NCI-H69 (cell line): ENCODE measurements at places on chromosomes 7 and 10.

GRCh38 chr10:111344804-111345203 is 268.0 kb downstream of the ADRA2A start:
- DNase-seq, result no peak

DNA sequence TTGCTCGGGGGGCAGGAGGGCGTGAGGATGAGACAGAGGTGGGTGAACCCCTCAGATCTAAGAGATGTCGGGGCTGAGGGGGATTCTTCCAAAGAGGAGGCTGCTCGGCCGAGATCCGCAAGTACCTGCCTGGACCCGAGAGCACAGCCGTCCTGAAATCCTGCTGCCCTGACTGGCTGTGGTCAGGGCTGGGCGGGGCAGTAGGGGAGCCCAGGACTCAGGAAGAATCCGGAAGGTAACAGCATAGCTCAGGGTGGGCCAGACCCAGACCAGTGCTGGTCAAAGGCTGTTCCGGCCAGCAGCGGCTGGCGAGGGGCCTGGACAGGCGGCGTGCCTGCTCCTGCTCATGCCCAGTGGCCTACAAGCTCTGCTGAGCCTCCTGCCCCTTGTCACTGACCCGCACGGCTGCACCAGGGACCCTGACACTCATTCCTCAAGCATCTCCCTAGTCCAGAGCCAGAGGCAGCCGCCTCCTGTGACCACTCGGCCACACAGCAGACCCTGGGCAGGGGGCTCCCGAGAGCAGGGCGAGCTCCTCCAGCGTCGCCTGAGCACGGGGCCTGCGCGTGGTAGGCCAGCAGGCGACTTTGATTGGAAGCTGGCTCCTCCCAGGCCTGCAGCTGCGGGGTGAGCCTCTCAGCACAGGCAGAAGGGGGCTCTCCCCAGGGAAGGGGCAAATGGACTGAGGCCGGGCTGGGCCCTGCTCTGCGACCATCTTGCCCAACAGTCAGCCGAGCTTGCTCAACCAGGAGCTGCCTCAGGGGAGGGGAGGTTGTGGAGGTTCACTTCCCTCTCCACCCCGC is 3.1 kb upstream of the ADAP1 start:
- no peak for DNase-seq

DNA sequence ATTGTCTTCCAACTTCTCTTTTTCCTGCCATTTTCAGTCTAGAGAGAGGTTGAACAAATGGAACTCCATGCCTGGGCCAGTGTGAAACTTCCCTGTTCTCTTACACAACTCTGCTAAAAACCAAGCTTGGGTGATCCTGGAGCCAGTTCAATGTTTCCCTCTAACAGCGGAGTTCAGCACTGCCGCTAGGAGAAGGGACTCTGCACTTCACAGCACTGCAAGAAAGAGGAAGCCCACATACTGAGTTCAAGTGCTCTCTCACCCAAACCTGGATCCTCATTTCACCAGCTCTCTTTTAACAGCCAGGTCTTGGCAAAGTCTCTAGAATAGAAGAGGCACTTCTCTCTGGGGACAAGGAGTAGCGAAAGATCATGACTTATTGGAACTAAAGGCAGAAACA is 18.8 kb downstream of the FOXI2 start:
- DNase-seq, result no peak

GRCh38 chr7:81611040-81611439 is 158.8 kb downstream of the HGF start:
- no peak for DNase-seq

- peak; percentile 65 for DNase-seq
These were observed 52.2 kb downstream of the MAGI2 start for GRCh38 chr7:79401254-79401653.

GRCh38 chr7:151514461-151515275 is 5.0 kb downstream of the RHEB start:
- DNase-seq, result no peak

DNA sequence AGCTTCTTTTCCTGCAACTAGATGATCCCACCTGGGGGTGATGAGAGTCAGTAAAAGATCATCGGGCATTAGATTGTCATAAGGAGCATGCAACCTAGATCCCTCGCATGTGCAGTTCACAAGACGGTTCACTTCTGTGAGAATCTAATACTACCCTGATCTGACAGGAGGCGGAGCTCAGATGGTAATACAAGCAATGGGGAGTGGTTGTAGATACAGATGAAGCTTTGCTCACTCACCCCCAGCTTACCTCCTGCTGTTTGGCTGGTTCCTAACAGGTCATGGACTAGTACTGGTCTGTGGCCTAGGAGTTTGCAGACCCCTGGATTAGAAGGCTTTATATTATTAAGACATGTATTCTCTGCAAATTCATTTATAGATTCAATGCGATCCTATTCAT is 181.6 kb upstream of the MGMT start:
- no peak for DNase-seq

DNA sequence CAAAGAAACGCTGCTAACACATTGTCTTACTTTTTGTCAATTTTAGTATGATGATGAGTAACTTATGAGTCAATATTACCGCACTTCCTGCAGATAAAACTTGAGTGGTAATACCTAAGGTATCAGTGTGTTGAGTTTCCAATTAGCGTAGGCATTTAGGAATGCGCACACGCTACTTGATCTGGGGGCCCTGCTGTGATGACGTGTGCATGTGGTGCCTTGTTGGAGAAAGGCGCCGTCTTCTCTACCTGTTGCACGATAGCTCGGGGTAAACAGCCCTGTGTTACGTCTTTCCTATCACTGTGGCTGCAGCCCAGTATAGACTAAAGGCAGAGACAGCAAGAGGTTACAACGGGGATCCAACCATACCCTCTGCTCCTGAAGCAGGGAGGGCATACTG is 476.8 kb upstream of the ADARB2 start:
- DNase-seq, result no peak

DNA sequence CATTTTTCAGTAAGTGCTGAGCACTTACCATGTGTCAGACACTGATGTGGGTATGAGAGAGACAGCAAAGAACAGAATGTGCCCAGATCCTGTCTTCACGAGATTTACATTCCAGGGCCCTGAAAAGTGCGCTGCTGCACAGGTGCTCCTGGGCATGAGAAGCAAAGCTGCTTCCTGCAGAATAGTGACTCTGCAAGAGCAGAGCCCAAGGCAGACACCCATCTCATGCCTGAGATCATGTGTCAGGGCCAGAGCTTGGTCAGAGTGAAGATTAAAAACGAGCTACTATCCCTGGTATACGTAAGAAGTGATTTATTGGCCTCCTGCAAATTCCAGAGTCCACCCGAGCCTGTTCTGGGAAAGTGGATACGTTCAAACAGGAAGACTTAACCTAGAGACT is 824.4 kb downstream of the GRID1 start:
- peak; percentile 43 for DNase-seq

DNA sequence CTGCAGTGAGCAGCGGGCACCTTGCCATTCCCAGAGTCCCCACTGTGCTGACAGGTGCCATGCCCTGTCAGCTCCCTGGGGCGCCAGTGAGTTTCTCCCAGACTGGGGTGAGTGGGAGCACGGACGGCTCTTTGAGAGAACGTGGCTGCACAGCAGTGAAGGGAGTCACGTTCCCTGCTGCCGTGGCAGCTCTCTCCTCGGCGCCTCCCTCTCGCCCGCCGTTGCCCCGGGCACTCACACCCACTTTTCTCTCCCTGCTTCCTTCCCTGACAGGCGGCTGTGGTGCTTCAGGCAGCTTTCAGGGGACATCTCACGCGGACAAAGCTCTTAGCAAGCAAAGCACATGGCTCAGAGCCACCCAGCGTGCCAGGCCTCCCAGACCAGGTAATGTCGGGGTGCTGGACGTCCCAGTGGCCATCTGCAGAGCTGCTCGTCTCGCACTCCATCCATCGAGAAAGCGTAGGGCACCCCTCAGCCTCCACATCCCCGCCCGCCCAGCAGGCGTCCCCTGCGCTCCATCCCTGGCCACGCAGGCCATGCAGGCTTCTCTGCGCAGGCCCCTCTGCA is 27.1 kb upstream of the TTYH3 start:
- DNase-seq, result peak; percentile 38

GRCh38 chr7:23299770-23300300 is 696 bp downstream of the MALSU1 start:
- peak; percentile 73 for DNase-seq

GRCh38 chr10:67771200-67771599 is 66.8 kb downstream of the DNAJC12 start:
- DNase-seq, result no peak

GRCh38 chr10:86678999-86679792 is 10.9 kb downstream of the LDB3 start:
- no peak for DNase-seq

GRCh38 chr7:2247141-2247995 is 5.3 kb downstream of the NUDT1 start:
- peak; percentile 32 for DNase-seq

DNA sequence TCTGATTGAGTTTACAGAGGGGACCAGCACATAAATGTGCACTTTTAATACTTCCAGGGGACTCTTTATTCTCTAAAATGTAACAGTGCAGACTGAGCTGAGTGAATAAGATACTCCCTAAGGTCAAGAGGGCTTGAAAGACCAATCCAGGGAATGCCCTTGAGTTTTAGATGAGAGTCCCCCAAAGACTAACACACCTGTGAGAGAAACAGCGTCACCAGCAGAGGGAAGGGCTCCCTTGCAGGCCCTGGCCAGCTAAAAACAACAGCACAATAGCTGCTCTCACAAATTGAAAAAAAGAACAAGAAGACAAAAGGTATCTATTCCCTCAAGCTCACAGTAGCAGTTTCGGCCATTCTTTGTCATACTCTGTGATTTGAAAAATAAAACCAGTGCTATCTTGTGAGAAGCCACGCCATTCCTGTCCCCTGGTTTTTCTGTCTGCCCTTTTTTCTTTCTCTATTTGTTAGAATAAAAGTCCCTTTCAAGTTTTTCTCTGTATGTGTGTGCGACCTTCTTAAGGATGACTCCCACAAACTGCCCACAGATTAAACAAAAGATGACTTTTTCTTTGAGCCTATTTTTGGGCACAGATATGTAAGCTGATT is 230.4 kb upstream of the BMPER start:
- no peak for DNase-seq

GRCh38 chr7:26955516-26955915 is 91.1 kb upstream of the SKAP2 start:
- DNase-seq, result no peak

GRCh38 chr10:110657973-110658691 is 14.0 kb downstream of the RBM20 start:
- DNase-seq, result no peak

GRCh38 chr10:100802607-100803006 is 57.2 kb downstream of the PAX2 start:
- no peak for DNase-seq

- no peak for DNase-seq
These were observed 106.6 kb downstream of the PRKCQ start for GRCh38 chr10:6473430-6473829.

- DNase-seq, result peak; percentile 68
These were observed 56.0 kb downstream of the TACR2 start for GRCh38 chr10:69360485-69361302.

DNA sequence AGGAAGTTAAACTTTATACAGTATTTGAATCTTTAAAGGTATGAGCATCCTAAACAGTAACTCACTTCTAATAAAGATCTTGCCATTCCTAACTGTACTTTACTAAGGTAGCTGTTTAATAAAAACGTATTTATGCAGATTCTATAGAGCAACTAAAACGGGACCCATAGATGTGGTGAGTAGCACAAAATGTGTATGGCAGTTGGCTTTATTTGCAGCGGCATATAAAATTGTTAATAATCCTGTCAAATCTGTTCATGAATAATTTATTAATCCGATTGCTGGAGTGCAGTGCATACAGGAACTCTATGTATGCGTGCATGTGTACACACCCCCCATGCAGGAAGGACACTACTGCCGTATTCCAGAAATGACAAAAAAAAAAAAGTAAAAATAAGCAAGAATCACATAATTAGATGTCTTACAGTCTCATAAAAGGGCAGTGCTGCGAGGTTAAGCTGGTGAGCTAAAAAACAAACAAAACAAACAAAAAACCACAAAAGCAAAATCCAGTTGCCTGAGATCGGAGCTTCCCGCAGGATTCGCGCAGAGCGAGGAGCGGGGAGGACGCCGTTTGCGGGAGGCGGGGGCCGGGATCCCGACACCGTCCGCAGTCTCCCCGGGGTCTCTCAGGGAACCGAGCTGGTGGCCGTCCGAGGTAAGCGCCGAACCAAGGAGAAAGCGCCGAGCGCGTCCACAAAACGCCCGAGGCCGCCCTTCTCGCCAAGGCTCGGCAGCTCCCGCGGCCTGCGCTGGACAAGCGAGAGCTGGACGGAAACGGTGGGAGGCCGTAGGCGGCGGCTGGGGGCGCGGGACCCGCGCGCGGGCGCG is 518 bp upstream of the COMMD3 start:
- peak; percentile 39 for DNase-seq

- DNase-seq, result no peak
These were observed 84.7 kb downstream of the DLG5 start for GRCh38 chr10:77841711-77842375.

GRCh38 chr7:2326951-2327350 is 12.7 kb upstream of the SNX8 start:
- no peak for DNase-seq

GRCh38 chr10:78856421-78856820 is 212.3 kb upstream of the ZMIZ1 start:
- DNase-seq, result no peak

GRCh38 chr7:141698247-141699015 is 3.5 kb downstream of the DENND11 start:
- peak; percentile 80 for DNase-seq

- peak; percentile 34 for DNase-seq
These were observed 343.6 kb downstream of the ACTR3B start for GRCh38 chr7:153103202-153103601.

GRCh38 chr7:16836481-16836880 is 31.7 kb upstream of the AGR2 start:
- DNase-seq, result no peak

DNA sequence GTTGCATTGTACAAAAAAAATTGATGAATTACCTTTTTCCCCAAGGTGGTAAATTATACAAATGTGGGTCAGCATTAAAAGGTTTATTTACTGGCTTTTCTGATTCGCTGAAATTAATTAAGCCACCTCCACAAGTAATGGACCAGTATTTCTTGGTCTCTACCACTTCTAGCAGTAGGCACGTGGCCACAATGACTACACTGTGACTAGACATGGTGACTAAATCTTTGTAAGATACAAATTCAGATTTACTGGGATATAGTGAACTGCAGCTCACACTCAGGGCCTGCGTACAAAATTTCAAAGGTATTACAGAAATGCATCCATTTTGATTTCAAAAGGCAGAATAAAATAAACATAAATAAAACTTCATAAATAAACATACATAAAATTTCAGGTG is 10.9 kb downstream of the HPSE2 start:
- DNase-seq, result no peak

GRCh38 chr7:129845972-129846327 is 106.8 kb downstream of the UBE2H start:
- no peak for DNase-seq

- DNase-seq, result peak; percentile 66
These were observed 100.7 kb upstream of the WAC start for GRCh38 chr10:28432210-28432676.

DNA sequence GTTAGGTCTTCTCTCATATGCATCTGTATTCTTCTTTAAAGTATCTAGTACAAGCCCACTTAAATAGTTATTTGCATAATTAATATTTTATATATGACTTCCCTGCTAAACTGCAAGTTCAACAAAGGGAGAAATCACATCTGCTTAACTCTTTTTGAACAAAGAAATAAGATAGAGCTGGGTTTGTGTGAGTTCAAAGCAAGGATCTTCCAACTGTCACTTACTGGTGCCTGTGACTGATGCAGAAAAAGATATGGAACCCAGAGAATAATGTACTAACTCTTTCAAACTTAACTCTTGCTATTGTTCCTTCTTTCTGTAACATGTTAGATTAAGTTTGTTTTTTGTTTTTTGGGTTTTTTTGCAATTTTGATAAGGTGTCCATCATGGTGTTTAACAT is 71.3 kb upstream of the SP4 start:
- DNase-seq, result no peak
